ENCODE measurements at places on chromosomes 12 and 14. TPM values are rescaled to one million over a fixed set of nuclear protein-coding genes. Genes with fewer than 3 reads are reported as not detected.

SMCO3 gene
- total RNA-seq, result not detected

GRCh38 chr12:2559931-2560330 is 234.8 kb upstream of the FKBP4 start:
- H3K27ac ChIP-seq, result no peak overlapping the region
- no peaks in the 10 kb centered on the region for H3K4me1 ChIP-seq
- no peak overlapping the region for H3K4me3 ChIP-seq
- no peaks in the 10 kb centered on the region for H3K27me3 ChIP-seq
- H3K36me3 ChIP-seq, result no peaks in the 10 kb centered on the region

DNA sequence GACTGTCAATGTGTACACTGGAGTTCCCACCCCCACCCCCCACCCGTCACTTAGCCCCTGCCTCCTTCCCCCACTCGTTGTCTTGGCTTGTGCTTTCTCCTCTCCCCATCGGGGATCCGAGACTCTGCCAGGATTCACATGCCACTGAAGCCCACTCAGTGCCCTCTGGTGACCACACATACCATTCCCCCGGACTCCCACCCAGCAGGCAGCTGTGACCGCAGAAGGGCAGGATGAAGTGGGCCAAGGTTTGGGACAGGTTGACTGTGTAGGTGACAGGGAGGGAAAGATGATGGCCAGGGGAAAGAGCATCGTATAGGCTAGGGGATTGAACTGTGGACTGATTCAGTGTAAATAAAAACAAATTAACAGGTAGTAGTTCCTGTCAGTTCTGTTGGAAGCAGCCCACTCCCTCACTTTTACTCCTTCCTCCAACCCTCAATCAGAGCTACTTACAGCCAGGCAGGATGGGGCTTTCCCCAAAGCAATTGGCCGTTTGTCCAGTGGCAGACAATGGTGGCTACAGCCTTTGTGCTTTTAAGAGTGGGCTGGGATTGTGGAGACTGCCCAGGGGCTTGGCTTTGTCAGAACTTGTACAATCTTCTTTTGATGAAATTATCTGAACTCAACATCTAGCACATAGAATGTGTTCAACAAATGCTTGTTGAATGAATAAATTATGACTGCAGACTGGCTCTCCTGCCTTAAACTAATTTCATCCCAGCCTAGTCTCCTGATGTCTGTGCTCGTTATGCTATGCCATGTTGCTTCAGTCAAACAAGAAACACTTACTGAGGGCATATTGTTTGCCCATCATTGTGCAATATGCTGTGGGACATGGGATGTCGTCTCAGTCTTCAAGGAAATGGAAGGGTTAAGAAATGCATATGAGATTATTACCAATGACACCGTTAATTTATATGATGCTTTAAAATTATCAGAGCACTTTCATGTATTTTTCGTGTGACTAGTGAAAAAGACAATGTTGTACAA is 30.2 kb downstream of the TTC9 start:
- peak overlapping the region; percentile 35 for H3K4me3 ChIP-seq
- H3K27ac ChIP-seq, result peak overlapping the region; percentile 92
- no peaks in the 10 kb centered on the region for H3K4me1 ChIP-seq
- no peaks in the 10 kb centered on the region for H3K36me3 ChIP-seq
- DNase-seq, result no peak
- no peaks in the 10 kb centered on the region for H3K27me3 ChIP-seq

DNA sequence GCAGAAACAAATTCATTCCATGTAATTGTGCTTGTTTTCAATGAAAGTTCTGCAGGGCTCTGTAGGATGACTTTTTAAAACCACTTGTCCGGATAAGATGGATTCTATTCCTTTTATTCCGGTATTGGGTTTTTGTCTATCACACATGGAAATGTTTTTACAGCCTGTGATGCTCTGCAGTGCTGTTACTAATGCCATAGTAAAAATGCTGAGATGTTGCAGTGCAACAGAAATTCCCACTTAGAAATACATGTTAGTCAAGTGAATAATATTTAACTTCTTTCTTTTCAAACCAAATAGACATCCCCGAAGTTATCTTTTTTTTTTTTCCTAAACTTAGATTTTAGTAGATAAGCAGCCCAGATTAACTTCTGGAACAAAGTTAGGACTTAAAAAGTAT is 71.9 kb downstream of the RASSF8 start:
- no peaks in the 10 kb centered on the region for H3K27me3 ChIP-seq
- no peak for DNase-seq
- H3K4me3 ChIP-seq, result no peak overlapping the region

SIX4 gene
- 16.7 TPM for total RNA-seq

- H3K36me3 ChIP-seq, result no peaks in the 10 kb centered on the region
- H3K27me3 ChIP-seq, result no peaks in the 10 kb centered on the region
- H3K4me3 ChIP-seq, result no peak overlapping the region
- H3K4me1 ChIP-seq, result no peaks in the 10 kb centered on the region
Measured at GRCh38 chr14:100421756-100422470, 98.8 kb downstream of the SLC25A47 start.

JPH4 gene
- 0.66 TPM for total RNA-seq

TRAFD1 gene
- 25.9 TPM for total RNA-seq

GRCh38 chr12:65948320-65949008 is 124.2 kb downstream of the HMGA2 start:
- peak overlapping the region; percentile 13 for H3K27ac ChIP-seq
- DNase-seq, result peak; percentile 76
- H3K4me1 ChIP-seq, result no peaks in the 10 kb centered on the region

DNA sequence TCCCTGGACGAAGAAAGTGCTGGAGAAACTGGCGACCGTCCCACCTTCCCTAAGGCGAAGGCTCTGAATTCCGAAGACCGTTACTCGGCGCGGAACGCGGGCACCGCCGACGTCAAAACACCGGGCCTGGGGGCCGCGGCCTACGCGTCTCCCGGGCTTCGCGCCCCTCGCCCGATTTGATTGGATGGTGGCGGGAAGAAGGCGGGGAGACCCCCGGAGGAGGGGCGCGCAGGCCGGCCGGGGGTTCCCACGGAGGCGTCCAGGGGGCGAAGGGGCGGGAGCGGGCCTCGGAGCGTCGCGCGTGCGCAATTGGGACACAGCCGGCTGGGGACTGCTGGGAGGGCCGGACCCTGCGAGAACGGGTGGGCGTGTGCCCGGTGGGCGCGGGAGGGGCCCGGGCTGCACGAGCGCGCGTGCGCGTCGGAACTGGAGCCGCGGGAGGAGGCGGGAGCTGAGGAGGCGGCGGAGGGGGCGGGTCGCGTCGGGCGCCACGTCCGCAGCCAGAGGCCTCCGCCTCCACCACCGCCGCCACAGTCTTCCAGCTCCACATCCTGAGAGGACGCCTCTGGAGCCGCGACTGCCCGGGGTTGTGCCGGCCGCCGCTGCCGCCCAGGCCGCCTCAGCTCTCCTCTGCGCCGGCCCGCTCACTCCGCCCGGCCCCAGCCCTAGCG is at the start of gene TMEM263:
TMEM263 (plus strand) TSS at position 531 of the 671 bp plus-strand sequence. CDS start 11,210 bp downstream, outside the sequence.
- peak within 1 kb of the TSS; percentile 94 for H3K4me3 ChIP-seq
- no peaks in the 10 kb centered on the region for H3K36me3 ChIP-seq
- H3K27ac ChIP-seq, result peak within 1 kb of the TSS; percentile 100
- H3K4me1 ChIP-seq, result no peaks in the 10 kb centered on the region

GRCh38 chr12:23548742-23549141 is 400.7 kb downstream of the SOX5 start:
- DNase-seq, result no peak
- H3K27ac ChIP-seq, result no peak overlapping the region
- H3K27me3 ChIP-seq, result no peaks in the 10 kb centered on the region
- H3K36me3 ChIP-seq, result no peaks in the 10 kb centered on the region

GRCh38 chr12:51449580-51450246 is 25.1 kb downstream of the SLC4A8 start:
- no peaks in the 10 kb centered on the region for H3K27me3 ChIP-seq
- H3K27ac ChIP-seq, result no peak overlapping the region
- DNase-seq, result no peak
- no peak overlapping the region for H3K4me3 ChIP-seq

SMCO2 gene
- not detected for total RNA-seq

DNA sequence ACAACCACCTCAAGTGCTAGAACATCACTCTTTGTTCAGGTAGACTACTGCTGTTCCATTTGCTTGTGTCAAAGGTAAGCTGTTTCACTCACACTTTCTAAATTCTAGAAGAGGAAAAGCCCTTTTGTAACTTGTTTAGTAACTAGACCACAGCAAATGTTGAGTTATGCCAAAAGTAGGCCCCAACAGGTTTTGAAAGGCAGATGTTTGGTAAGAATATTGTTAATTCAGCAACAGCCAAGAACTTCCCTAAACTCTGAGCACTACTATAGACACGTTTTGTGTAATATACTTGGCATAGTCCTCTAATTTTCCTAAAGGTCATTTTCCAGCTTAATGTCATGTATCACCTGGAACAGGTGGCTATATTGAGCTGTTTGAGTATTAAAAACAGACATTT is 79.0 kb downstream of the DCAF5 start:
- no peaks in the 10 kb centered on the region for H3K36me3 ChIP-seq
- DNase-seq, result no peak
- H3K4me3 ChIP-seq, result no peak overlapping the region
- H3K4me1 ChIP-seq, result no peaks in the 10 kb centered on the region
- no peaks in the 10 kb centered on the region for H3K27me3 ChIP-seq

GRCh38 chr12:68158432-68158831 is 1.1 kb downstream of the IFNG start:
- no peak overlapping the region for H3K4me3 ChIP-seq
- H3K36me3 ChIP-seq, result no peaks in the 10 kb centered on the region
- no peak overlapping the region for H3K27ac ChIP-seq
- no peak for DNase-seq
- H3K27me3 ChIP-seq, result no peaks in the 10 kb centered on the region
- no peaks in the 10 kb centered on the region for H3K4me1 ChIP-seq

GRCh38 chr12:132030367-132031038 is 80.8 kb downstream of the EP400 start:
- no peak overlapping the region for H3K4me3 ChIP-seq
- H3K27ac ChIP-seq, result no peak overlapping the region
- peaks cover 9% of the 10 kb centered on the region for H3K36me3 ChIP-seq
- DNase-seq, result no peak

PRIMA1 gene
- 1.3 TPM for total RNA-seq

GRCh38 chr12:51529651-51529970 is 61.4 kb upstream of the SCN8A start:
- H3K4me1 ChIP-seq, result no peaks in the 10 kb centered on the region
- H3K4me3 ChIP-seq, result no peak overlapping the region
- no peak overlapping the region for H3K27ac ChIP-seq

DNA sequence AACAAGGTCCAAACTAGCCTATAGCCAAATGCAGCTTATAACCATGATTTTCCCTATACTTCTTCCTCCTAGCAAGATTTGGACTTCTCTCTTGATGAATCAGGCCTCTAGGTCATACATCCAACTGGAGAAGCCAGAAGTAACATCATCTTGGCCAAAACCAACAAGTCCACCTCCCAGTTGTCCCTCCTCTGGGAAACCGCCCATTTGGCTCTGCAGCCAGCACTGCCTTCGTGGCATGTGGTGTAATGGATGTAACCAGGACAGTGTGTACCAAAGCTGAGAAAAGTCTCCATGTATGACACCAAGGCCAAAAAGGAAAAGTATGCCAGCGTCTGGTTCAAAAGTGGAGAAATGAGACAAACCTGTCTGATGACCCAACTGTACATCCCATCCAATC is 59.3 kb upstream of the VASH1 start:
- H3K36me3 ChIP-seq, result no peaks in the 10 kb centered on the region
- H3K27me3 ChIP-seq, result no peaks in the 10 kb centered on the region
- H3K4me1 ChIP-seq, result no peaks in the 10 kb centered on the region
- no peak for DNase-seq

REC8 gene
- total RNA-seq, result 6.6 TPM

GRCh38 chr12:93786656-93787397 is 109.7 kb downstream of the CRADD start:
- no peak for DNase-seq
- H3K4me1 ChIP-seq, result no peaks in the 10 kb centered on the region
- H3K4me3 ChIP-seq, result no peak overlapping the region
- H3K36me3 ChIP-seq, result no peaks in the 10 kb centered on the region

DNA sequence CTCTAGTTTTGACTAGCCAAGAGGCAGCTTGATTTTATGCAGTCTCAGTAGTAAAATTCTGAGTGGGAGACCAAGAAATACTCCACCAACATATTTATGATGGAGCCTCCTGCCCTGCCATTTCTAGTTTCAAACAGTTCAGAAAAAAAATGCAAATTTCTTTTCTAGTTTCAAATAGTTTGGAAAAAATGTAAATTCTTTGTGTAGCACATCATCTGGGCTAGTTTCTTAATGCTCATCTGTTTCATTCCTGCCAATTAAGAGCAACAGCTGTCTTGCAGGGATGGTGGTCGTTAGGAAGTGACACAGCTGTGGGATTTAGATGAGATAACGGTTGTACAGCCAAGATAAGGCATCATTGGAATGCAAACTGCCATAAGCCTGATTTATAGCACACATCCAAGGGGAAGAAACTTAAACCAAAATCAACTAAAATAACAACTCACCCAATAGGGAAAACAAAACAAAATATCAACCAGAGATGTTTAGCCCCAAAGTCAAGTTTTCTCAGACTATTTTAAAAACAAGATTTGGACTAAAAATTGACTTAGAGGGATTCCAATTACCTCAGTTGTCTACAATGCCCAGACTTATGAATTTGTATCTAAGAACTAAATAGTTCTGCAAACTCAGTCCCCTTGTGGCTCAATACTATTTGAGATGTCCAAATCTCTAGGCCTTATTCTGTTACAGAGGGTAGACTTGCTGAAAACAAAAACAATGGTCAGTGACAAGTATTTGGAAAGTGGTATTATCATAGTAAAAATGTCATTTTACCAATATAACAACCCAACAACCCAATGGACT is 291.3 kb upstream of the ATP2B1 start:
- H3K4me3 ChIP-seq, result no peak overlapping the region
- H3K27ac ChIP-seq, result no peak overlapping the region
- no peaks in the 10 kb centered on the region for H3K27me3 ChIP-seq
- no peak for DNase-seq

DNA sequence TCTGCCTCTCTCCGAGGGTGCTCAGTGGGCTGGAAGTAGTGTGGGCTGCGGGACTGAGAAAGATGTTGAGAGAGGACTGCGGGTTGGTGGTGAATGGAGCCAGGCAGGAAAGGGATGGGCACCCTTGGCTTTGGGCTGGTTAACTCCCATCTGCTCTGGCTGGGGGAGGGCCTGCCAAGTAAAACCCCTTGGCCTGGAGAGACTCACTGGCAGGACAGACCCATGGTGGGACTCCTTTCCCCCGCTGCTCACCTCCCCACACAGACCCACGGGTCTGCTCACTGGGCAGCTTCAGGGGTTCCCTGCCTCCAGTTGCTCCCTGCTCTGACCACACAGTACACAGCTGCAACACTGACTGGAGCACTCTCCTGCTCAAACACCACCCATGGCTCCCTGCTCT is 54.1 kb downstream of the KRT80 start:
- H3K4me3 ChIP-seq, result no peak overlapping the region
- no peak overlapping the region for H3K27ac ChIP-seq
- no peaks in the 10 kb centered on the region for H3K27me3 ChIP-seq
- H3K4me1 ChIP-seq, result no peaks in the 10 kb centered on the region
- no peak for DNase-seq
